ENCODE measurements at places on chromosomes 11 and 22.

- no peak for DNase-seq
Measured at GRCh38 chr11:48180627-48181026, 36.0 kb upstream of the OR4B1 start.

- no peak for DNase-seq
Measured at GRCh38 chr11:18081551-18081950, 24.3 kb downstream of the SAAL1 start.

DNA sequence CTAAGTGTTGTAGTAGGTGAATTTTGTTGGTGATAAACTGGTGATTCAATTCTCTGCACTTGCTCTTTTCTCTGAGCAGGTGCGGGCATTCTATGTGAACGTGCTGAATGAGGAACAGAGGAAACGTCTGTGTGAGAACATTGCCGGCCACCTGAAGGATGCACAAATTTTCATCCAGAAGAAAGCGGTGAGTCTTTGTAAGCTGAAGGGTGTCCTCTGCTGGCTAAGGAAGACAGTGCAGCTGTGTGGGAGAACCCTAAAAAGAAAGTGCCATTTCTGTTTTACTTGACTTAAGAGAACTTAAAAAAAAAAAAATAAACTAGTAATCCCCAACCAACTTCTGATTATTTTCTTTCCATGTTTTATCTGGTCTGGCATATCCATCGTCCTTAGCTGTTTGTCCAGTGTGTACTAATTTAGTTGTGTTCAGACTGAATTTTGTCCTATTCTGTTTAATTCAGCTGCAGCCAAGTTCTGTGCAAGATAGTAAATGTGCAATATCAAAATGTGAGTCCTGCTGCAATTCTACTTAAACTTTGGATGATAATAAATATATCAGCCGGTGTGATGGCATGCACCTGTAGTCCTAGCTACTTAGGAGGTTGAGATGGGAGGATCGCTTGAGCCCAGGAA lies 29.6 kb downstream of the CAT start:
- peak; percentile 71 for DNase-seq

- no peak for DNase-seq
Measured at GRCh38 chr11:64357904-64358535, 942 bp upstream of the RPS6KA4 start.

GRCh38 chr11:42407341-42407740 lies 904.5 kb upstream of the API5 start:
- DNase-seq: no peak

DNA sequence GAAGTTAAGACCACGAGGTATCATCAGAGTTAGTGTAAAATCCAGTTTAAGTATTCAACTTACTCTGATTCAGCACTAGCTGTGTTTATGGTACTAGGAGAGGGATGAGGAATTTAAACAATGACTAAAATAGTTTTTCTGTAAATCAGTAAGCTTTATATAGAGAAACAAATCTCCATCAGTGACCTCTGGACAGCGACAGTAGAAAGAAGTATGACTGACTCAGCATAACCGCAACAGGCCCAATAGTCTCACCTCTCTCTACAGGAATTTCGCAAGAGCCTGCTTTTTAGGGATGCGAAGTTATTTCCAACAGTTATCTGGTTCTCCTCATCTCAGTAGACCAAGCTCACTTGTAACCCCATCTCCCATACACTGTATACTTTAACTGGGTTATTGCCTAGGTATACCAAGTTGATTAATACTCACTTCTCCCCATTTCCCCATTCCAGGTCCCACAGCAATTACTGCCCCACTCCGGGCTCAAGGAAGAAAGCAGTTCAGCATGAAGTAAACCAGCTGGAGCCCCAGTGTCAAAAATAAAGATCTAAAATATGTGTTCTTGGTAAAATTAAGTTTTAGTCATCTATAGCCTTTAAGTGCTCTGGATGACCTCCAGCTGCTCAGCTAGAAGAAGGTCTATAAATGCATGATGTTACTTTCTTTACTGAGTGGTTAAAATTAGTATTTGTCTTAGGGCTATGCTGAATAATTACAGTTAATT lies 770.6 kb upstream of the CCDC90B start:
- no peak for DNase-seq

DNA sequence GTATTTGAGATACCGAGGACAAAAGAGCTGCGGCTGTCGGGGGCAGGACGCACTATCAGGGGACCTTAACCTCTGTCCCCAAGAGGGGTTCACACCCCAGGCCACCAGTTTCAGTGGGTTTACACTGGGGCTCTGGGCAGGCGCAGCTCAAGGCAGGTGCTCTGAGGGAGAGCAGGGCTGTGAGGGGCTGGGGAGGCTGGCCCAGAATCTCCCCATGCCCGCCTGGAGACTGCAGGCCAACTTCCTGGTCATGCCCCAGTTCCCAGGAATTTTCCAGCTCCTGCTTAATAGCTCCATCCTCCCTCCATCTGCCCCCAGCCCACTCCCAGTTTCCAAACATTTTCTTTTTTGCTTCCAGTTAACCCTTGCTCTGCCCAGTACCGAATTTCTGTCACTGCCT lies 7.6 kb upstream of the PGA3 start:
- no peak for DNase-seq

GRCh38 chr11:21411597-21411996 lies 742.2 kb downstream of the NELL1 start:
- no peak for DNase-seq

GRCh38 chr11:45605051-45605450 lies 60.4 kb downstream of the CHST1 start:
- DNase-seq: no peak

- no peak for DNase-seq
Measured at GRCh38 chr11:87059596-87060390, 22.1 kb downstream of the TMEM135 start.

DNA sequence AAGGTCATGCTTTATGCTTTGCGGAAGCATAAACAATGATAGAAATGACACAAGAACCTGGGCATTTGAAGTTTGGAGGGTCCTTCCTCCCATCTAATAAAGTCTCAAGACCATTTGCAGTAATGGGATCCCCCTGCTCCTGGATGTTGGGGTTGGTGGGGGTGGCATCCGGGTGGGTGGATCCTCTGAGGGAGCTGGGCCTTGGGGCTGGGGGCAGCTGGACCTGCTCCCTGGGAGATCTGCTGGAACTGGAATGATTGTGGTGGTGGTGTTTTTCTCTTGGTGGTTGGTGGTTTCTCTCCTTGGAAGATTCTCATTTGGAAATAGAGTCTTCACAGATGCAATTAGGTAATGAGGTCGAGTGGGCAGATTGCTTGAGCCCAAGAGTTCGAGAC lies 2.2 kb upstream of the NAP1L4 start:
- DNase-seq: no peak

GRCh38 chr11:121927789-121928188 lies 188.2 kb downstream of the BLID start:
- DNase-seq: no peak

DNA sequence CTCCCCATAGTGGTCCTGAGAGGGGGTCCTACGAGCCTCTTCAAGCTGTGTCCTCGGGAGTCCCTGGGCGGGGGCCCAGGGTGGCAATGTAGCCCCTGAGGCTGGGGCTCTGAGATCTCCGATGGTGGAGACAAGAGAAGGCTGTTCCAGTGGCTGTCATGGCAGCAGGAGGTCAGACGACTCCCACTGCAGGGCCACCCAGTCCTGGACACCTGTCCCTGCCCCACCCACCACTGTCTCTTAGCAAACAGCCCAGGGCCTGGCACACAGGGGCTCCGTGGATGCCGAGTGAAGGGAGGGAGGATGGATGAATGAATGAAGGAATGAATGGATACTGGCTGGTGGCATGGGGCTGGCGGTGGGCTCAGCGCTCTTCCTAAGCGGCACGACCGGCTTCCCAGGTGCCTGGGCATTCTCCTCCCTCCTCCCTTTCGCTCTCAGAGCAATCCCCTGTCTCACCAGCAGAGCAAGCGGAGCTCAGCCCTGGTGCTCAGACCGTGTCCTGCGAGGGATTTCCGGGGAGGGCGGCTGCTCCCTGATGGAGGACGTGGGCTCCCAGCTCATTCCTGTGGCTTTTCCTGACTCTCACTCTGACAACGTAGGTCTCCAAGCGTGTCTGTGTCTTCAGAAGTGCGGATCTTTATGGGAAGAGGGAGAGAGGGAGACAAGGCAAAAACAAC lies 1272.6 kb downstream of the BRD1 start:
- DNase-seq: no peak

GRCh38 chr11:122625976-122626665 lies 29.4 kb upstream of the UBASH3B start:
- no peak for DNase-seq

DNA sequence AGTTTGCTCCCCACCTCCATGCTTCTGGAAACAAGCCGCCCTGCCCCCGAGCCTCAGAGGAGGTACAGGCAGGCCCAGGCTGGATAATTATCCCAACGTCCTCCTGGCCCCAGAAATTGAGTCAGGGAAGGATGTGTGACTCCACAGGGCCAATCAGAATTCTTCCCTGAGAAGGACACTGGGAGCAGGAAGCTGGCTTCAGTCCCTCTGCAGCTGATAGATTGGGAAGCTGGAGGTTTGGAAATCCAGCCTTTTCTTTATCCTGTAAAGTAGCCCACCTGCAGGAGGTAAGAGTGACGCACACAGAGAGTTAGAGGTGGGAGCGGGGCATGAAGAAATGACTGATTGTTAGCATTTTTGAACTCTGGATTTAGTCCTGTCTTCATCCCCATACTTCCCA lies 97.5 kb upstream of the CD82 start:
- no peak for DNase-seq

GRCh38 chr11:134742224-134742612 lies 330.2 kb upstream of the B3GAT1 start:
- no peak for DNase-seq

DNA sequence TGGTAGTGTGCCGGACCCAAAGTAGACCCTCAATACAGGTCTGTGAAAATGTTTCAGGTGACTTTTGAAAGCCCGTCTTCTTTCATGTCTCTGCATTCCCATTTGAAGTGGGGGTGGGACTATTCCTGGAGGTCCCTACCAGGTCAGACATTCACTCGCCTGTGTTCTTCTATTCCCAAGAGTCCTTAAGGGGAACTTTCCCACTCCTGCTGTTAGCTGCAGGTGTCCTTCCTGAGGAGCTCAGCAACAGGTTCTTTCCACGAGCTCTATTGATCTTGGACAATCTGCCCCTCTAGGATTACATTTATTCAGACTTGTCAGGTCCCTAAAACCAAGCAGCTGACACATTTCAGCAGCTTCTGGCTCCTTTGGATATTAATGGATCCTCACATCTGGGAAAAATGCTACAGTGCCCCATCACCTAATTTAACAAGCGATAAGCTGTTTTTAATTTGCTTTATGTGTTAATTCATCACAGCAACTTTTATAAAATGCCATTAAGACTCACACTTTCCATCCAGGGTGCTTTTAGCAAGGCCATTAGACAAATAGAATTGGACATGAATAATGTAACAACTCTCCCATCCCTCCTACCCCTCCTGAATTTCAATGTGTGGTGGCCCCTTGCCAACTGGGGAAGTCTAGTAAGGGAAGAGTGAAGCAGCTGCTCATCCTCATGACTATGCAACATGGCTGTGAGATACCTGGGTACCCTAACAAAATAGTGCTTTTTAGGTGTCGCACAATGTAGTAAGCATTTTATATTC lies 259.5 kb upstream of the CCDC90B start:
- no peak for DNase-seq

GRCh38 chr11:134580610-134580975 lies 168.6 kb upstream of the B3GAT1 start:
- DNase-seq: no peak

DNA sequence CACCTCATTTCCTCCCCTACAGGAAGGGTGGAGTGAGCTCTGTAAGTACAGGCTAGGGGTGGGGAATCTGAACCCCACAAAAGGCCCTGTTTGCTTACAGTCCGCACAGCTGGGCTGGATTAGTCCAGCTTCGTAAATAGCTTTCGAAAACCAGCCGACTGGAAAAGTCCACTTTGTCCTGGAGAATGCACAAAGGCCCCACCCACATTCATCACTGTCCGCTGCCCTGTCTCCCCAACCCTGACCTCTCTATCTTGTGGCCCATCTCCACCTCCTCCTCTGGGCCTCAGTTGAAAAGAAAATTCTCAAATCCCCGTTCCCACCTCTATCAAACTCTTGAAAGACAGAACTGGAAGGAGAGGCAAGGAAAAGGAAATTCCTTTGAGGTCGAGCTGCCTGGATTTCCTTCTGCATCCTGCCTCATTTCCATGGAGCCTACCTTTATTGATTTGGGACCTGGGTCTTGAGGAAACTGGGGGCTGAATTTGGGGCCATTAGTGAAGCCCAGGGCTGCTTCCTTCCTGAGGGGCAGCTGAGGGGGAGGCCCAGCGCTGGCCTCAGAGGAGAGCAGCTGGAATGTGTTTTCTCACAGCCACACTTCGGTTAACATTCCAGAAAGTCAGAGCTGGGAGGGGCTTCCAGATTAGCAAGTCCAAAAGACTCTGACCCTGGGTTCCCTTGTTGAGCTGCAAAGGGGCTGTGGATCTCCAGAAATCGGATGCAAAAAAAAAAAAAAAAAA lies 147.6 kb downstream of the FBXO7 start:
- no peak for DNase-seq

DNA sequence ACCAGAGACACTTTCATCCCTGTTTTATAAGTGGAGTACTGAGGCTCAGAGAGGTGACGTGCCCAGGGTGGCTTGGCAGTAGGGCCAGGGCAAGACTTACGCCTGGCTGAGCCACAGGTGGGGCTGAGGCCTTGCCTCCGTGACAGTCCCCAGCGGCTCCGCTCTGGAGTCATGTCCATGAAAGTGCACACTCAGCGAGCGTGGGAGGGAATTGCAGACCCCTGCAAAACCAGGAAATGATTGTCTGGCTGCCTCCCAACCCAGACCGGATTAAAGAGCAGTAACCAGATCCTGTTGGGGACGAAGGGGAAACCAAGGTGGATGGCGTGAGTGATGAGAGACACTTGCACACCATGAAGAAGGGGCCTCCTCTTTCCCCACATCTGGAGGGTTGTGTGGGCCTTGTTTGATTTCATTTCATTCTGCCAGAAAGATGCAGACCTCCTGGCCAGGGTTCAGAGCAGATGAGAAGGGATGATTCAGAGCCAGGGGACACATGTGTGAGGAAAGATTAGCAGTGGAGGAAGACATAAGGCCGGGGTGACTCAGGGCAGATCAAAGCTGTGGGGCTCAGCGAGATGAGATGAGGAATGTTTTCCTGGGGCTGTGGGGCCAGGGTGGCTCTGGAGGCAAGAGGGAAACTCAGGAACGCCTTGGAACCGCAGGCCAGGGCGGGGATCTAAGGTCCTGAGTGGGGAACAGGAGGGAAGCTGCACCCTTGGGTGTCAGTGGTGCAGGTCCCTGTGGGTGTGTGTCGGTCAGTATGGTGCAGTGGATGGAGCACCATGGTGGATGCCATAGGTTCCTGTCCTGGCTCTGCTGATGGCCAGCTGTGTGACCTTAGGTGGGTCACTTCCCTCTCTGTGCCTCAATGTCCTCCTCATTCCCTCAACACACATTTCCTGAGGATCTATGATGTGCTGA lies 29.9 kb upstream of the LRRC32 start:
- peak; percentile 87 for DNase-seq

Measured in suppressor macrophage treated with lipopolysaccharide for 1 hour (primary cell).